ENCODE measurements at places on chromosomes 16 and 17. TPM values are rescaled to one million over a fixed set of nuclear protein-coding genes. Genes with fewer than 3 reads are reported as not detected.

The LITAFD gene
- total RNA-seq = not detected

The OR1A1 gene
- total RNA-seq = not detected

DNA sequence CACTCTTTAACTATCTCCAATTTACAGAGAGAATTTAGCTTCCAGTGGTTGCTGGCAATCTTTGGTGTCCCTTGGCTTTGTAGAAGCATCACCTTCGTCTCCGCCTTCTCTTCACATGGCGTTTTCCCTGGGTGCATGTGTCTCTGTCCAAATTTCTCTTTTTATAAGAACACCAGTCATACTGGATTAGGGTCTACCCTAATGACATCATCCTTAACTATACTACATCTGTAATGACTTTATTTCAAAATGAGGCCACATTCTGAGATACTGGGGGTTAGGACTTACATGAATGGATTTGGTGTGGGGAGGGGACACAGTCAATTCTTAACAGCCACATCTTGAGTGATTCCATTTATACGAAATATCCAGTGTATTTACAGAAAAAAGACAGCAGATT is 22.2 kb downstream of the CACNG4 start:
- no peak for DNase-seq

The ANKRD13B gene
- 21.6 TPM for total RNA-seq

- DNase-seq = no peak
Measured at GRCh38 chr17:63364387-63364786, 81.7 kb downstream of the CYB561 start.

The C16orf74 gene
- total RNA-seq = 4.9 TPM

The OTOP2 gene
- total RNA-seq = not detected

DNA sequence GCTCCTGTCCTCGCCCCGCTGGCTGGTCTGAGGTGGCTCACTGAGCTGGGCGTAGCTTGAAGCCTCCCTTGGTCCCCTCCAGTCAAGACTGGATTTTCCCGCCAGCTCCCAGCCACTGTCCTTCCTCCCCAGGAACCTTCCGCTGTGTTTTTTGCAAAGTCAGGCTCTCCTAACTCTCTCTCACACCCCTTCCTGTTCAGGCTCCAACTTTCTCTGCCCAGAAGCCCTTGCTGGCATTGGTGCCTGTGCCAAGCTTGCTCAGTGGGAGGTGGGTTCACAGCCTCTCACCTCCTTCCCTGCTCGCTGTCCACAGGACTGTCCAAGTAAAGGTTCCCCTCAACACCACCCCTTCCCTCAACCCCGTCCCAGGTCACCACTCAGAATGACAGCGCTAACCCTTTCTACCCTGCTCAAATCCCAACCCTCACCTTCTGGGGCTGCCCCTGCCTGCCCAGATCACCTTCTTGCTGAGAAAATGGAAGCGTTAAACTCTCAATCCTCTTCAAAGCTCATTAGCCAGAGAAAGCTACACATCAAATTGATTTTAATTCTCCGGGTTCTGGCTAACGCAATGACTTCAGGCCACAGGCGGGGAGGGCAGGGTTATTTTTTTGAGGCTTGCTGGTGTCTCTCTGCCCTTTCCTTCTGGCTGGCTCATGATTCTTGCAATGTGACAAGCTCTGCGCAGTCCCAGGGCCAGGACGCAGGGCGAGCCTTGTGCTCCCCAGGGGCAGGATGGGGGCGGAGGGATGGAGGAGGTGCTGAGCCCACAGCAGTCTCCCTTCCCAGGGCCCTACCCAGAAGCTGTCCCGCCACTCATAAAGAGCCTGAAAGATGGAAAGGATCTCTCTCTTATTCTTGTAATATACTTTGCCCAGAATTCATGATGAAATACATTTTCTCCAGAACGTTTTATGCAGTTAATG is 357.2 kb upstream of the TNRC6C start:
- peak; percentile 26 for DNase-seq

The ABCA6 gene
- total RNA-seq = not detected

DNA sequence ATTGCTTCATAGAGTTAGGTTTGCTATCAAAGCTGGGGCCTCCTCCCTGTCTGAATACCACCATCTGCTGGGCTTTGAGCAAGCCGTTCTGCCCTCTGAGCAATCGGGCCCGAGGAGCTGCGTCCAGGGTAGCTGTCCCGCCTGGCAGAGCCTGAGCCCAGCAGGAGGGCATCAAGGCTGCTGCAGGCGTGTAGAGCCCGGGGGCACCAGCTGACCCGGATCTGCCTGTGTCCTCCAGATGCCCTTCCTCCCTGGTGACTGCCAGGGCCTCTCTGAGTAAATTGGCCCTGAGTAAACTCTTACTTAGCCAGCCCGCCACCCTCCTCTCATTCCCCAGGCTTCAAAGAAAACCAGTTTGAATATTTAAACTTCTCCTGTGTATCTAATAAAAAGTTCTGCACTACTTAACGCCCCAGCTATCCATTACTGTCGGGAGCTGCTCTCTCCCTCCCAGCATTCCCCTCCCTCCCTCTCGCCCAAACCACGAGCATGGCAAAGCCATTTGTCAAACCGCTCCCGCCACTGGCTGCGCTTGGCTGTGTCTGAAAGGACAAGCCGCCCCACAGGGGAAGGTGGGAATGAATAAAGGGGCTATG is 16.4 kb downstream of the CDK5RAP3 start:
- peak; percentile 65 for DNase-seq

The GDPD1 gene
- 1.3 TPM for total RNA-seq

DNA sequence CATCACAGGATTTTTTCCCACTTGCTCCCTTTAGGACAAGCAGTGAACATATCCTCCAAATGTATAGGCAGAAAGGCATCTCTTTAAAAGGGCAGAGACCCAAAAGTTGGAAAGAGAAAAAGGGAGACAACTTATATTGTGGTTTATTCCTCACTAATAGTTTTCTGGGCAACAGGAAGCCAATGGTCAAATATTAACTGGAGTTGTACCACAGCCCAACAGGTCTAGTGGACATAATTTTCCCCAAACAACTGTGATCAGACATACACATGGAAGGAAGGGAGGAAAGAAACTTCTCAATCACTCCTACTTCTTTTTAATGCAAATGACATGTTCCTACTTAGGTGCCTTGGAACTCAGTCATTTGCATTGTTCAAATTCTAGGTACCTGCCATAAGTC is 78.4 kb downstream of the SOX9 start:
- no peak for DNase-seq

GRCh38 chr17:62910277-62910676 is 55.8 kb upstream of the TANC2 start:
- no peak for DNase-seq

The PITPNM3 gene
- total RNA-seq = 2.7 TPM

The NSRP1 gene
- 33.3 TPM for total RNA-seq

The EVPL gene
- 0.53 TPM for total RNA-seq

- DNase-seq = no peak
Measured at GRCh38 chr17:49842371-49842770, 5.5 kb downstream of the TAC4 start.

GRCh38 chr17:65029605-65030336 is 26.8 kb downstream of the GNA13 start:
- DNase-seq = no peak

The SLC35G6 gene
- total RNA-seq = not detected

DNA sequence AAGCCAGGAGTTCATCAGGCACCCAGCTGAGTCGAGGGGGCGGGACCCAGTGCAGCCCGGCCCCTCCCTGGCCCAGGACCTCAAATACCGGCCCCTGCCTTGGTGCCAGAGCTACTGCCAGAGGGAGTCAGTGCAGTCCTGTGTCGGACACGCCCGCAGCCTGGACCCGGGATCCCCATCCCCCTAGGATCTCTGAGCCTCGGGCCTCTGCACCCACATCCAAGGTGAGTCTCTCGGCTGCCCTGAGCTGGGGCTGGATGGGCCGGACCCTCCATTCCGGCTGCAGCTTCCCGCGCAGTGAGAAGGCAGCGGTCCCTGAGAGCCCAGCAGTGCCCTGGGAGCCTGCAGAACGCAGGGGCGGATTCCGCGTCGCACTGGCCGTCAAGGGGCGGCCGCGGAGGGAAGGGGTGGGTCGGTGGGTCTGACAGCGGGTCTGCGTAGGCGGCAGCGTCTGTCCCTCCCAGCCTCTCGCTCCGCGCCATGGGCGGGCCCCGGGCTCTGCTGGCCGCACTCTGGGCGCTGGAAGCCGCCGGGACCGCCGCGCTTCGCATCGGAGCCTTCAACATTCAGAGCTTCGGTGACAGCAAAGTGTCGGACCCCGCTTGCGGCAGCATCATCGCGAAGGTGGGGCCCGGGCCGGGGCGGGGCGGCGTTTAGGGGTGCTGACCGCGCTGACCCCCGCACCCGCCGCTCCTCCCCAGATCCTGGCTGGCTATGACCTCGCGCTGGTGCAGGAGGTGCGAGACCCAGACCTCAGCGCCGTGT is at the start of gene DNASE1L2:
DNASE1L2 (plus strand) TSS at position 108 of the 765 bp plus-strand sequence; CDS start at position 481, 373 bp downstream.
- peak; percentile 66 for DNase-seq

The MAP2K6 gene
- 17.7 TPM for total RNA-seq

GRCh38 chr16:21324267-21324666 is 46.2 kb upstream of the CRYM start:
- DNase-seq = no peak

The HOXB5 gene
- not detected for total RNA-seq

The KRTAP16-1 gene
- total RNA-seq = not detected

DNA sequence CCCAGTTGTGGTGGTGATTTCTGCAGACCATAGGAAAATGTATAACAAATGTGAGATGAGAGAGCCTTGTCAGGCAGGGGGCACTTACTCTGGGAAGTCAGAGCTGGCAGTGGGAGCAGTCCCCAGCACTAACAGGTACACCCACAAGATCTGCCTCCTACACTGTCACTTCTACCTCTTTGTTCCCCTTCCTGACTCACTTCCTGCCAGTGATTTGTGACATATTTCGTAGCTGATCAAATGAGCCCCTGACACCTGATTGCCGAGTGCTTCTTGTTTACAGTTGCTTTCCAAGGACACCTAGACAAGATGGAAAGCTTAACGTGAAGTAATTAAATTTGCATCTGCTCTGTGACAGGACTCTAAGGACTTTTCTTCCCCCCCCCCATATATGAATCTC is 40.5 kb downstream of the FTO start:
- DNase-seq = peak; percentile 31

GRCh38 chr17:82638183-82638773 is 10.0 kb downstream of the WDR45B start:
- DNase-seq = no peak

DNA sequence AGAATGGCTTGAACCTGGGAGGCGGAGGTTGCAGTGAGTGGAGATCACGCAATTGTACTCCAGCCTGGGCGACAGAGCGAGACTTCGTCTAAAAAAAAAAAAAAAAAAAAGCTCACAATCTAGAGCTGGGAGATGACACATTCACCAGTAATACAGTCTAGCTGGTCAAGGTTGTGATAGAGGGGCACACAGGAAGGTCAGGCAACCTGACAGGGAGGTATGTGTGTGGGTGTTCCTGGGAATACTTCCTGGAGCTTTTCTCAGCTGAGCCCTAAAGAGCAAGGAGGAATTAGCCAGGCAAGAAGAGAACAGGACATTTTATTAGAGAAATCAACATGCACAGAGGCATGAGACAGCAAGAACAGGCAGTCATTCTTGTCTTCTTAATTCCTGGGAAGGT is 216.7 kb downstream of the SHISA9 start:
- DNase-seq = no peak

DNA sequence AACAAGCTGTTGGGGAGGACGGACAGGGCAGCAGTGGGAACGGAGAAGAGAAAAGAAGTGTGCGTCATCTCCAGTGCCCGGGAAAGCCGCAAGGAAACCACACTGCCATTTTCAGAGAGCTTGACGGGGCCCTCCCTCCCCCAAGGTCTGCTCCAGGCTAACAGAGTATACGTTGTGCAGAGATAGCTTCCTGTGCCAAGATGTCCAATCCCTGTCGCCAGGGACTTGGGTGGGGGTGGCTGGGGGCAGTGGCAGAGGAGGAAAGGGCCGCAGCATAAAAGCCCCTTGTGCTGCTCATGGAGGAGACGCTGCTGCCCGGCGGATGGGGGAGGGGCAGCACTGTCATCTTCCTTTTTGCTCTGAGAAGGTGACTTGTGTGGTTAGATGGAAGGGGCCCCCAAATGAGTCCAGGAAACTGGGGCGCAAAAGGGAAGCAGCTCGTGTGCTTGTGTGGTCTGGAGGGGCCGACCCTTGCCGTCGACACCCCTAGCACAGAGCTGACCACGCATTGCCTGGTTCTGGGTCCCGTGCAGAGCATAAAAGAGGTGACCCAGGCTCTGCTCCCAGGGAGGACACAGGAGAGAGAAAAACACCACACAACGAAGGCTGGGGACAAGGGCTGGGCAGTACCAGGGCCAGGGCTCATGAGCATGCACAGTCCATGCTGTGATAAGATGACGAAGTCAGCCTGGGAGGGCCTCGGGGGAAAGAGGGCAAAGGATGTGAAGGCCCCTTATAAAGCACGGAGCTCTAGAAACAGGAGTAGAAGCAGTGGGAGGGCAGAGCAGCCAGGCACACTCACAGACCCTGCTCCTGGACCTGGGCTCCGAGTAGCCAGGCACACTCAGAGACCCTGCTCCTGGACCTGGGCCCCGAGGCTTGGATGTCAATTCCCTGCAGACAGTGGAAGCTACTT is 372.7 kb downstream of the SLC39A11 start:
- DNase-seq = no peak

DNA sequence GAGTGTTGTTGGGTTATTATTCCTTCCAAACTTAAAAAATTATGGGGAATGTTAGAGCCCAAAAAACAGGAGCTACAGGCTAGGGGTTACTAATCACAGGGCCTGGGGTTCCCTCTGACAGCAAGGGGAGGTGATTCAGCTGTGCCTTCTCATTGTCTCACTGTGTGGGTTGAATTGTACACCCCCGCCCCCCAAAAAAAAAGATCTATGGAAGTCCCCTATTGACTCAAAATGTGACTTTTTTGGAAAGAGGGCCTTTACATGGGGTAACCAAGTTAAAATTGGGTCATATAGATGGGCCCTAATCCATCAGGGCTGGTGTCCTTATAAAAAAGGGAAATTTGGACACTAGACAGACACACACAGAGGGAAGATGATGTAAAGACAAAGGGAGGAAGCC is 190.2 kb downstream of the SOX9 start:
- no peak for DNase-seq

DNA sequence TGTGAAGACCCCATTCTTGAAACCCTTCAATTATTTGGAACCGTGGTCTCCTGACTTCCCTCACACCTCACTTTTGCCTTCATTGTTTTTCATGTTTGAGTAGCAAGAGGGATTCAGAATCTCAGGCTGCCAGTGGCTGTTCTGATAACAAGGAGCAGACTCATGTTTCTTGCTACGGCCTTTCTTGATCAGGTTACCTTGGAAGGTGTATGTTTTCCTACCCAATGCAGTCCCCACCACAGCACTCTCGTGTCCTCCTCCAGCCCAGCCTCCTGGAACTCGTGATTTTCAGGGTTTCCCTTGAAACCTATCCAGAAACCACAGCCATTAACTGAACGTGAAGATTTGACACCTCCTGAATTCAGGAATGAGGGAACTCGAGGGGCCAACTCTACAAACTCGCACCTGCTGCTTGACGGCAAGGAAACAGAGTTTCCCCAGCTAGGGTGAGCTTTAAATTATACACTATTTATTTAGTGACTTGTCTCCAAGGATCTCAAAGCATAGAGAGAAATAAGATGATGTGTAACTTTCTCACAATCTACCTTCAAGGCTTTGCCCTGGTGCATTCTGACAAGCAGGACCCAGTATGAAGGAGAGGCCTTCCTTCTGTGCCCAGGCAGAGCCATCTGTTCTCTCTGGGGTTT is 1.6 kb downstream of the ZFHX3 start:
- no peak for DNase-seq

GRCh38 chr17:78675836-78676235 is 98.6 kb upstream of the DNAH17 start:
- DNase-seq = no peak

GRCh38 chr16:80802138-80802537 is 2.3 kb downstream of the CDYL2 start:
- no peak for DNase-seq

- DNase-seq = no peak
Measured at GRCh38 chr16:84931506-84931905, 79.8 kb downstream of the ZDHHC7 start.

The ESRP2 gene
- 59.3 TPM for total RNA-seq

The PDPK1 gene
- total RNA-seq = 32.8 TPM

All from H9 (cell line).